Right lung (tissue), 10 donors: ENCODE measurements at places on chromosomes 12 and 14. TPM values are rescaled to one million over a fixed set of nuclear protein-coding genes. Genes with fewer than 3 reads are reported as not detected.
A peak's percentile ranks its signal among the peaks of the same experiment; 100 is the strongest.

The WNK1 gene
- polyA plus RNA-seq, result 93.5 TPM

The GCH1 gene
- polyA plus RNA-seq, result 5.6 TPM

The UBR7 gene
- polyA plus RNA-seq, result 27.7 TPM

The MAGOHB gene
- polyA plus RNA-seq, result 31.3 TPM

The VRK1 gene
- 27.6 TPM for polyA plus RNA-seq

The SIX1 gene
- polyA plus RNA-seq, result 0.81 TPM

The DNAI7 gene
- polyA plus RNA-seq, result 5.3 TPM

The KLRC3 gene
- 0.15 TPM for polyA plus RNA-seq

The TAS2R13 gene
- not detected for polyA plus RNA-seq

DNA sequence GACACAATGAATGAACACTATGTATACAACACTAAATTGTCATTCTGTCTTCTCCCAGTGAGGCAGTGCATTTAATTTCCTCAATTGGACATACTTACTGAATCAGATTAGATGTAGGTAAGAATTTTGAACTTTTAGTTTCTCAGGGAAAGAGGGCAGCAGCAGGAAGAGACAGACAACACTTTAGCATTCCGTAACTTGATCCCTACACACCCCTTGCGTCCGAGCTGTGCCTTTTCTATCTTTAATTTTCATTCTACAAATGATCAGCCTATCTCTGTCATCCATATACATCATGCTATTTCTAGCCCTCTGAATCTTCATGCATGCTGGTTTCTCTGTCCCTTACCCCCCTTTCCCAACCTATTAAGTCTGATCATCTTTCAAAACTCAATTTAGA lies 358.0 kb upstream of the RPL10L start:
- DNase-seq, result no peak

DNA sequence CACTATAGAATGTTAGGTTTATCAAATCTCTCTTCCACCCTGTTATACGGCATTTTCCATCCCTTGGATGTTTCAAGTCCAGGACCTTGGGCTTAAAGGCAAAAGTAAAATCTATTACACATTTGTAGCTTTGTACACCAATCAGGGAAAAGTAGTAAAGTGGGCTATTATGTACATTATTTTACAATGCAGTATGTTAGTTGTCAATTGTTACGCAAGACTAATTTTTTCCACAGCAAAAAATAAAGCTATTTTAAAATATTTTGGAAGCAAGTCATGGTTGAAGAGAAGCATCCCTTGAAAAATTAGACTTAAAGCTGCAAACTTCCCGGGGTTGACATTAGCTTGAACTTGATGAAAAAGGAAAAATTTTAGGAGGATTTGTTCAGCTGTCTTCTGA lies 476.2 kb downstream of the DIO2 start:
- DNase-seq, result no peak

- no peak for DNase-seq
Measured at GRCh38 chr12:126807312-126807865, 1459.6 kb upstream of the TMEM132C start.

GRCh38 chr14:94423453-94424056 lies 29.0 kb downstream of the SERPINA11 start:
- DNase-seq, result peak; percentile 31

GRCh38 chr12:119949145-119949544 lies 39.9 kb upstream of the BICDL1 start:
- DNase-seq, result no peak

- DNase-seq, result no peak
Measured at GRCh38 chr12:1213205-1213604, 222.2 kb downstream of the ERC1 start.

DNA sequence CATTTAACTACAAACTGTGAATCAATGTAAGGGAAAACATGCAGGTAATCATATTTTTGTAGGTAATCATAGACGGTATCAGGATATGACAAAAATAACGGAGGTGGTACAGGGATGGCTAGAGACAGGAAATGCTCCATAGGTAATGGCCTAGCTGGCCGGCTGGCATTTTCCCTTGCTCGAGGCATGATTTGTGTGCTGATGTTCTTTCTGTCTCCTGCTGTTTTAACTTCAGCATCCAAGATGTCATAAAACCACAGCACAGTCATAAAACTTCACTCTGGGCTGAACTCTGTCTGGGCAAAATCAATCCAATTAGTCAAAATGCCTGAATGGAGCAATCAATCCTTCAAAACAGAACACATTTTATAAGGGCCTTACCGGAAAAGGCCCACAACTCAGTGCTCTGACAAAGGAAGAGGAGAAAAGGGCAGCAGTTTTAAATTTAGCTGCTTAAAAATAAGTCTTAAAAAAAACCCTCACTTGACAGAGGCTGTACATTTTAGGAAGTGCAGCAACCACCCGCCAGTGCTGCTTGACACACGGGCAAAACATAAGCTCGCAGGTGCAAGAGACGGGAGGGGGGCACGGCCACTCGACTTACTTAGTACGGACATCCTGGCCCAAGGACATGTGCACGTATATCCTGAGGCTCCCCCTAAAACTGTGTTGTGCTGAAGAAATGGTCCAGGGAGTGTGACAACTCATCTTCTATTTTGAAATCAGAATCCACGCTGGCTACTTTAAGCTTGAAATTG lies 40.5 kb upstream of the GPR68 start:
- no peak for DNase-seq

DNA sequence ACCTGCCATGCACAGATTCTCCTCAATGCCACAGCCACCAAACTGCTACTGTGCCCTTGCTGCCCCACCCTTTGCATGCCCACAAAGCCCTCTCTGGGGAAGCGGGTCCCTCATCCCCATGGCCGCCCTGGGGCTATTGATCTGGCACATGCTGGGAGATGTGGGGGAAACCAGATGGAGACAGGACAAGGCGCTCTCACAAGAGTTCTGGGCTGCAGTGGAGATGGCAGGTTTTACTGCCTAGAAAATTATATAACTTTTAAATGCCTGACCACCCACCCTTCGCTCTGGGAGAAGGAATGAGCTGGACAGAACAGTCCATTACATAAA lies 10.6 kb upstream of the PIP4K2C start:
- no peak for DNase-seq

- no peak for DNase-seq
Measured at GRCh38 chr14:81033698-81034240, 78.3 kb downstream of the TSHR start.

GRCh38 chr12:69765515-69765914 lies 26.9 kb downstream of the RAB3IP start:
- DNase-seq, result no peak

GRCh38 chr12:6180268-6181051 lies 19.7 kb upstream of the CD9 start:
- DNase-seq, result no peak

DNA sequence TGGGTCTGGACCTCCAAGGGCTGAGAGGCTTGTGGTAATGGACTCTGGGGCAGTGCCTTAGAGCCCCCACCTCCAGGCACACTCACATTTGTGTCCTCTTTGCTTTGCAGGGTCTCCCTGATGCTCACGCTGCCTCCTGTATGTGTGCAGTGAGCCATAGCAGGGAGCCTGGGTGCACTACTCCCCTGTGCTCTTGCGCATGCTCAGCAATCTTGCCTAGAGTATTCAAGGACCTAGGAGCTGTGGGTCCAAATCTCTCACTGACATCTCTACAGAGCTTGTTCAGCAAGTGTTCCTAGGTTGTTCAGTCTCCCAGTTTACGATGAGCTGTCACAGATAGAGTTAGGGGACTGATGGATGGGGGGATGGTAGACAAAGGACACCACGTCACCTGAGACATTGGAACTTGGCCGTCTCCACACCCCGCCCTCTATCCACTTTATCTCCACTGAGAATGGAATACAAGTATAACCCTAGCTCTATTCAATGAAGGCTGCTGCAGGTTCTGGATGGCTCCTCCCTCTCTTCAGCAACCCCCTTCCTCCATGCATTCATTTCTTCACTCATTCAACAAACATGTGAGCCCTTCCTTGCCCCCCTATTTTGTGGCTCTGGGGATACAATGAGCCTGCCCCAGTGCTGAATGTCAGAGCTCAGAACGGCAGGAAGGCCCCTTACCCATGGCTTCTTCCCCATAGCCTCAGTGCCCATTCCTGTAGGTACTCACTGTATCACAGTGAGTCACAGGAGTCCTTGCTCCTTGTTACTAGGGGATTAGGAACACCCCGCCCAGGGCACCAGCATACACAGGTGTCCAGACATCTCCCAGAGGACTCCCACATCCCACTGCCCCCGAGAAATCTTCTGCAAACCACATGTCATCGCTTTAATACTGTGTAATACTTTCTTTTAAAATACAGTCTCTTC lies 31.2 kb downstream of the FIGNL2 start:
- no peak for DNase-seq

DNA sequence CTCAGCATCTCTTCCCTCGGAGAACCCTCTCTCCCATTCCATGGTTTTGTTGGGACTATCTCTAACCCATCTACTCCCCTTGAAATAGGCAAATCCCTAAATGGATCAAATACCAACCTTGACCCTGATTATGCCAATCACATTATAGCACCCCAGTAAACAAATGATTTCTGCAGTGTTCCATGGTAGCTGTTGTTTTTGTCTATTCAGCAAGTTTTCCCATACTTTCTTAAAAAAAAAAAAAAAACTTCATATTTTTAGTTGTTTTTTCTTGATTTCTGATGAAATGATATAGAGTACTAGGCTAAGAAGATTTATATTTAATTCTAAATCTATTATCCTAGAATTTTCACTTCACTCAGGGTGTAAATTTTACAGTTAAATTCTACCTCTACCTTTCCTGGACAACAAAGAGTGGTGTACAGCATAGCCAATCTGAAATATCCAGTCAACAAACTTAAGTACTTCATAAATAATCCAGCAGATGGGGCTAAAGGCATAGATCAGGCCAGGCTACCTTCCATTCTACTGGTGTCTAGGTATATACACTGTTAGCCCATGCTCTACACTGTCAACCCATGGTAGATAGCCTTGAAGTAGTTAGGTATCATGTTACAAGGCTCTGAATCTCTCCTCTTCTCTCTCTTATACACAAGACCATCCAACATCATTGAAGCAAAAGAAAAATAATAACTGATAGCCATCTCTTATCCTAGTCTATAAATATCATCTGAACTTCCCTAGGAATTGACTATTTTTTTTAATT lies 82.2 kb downstream of the PLEKHG7 start:
- no peak for DNase-seq

DNA sequence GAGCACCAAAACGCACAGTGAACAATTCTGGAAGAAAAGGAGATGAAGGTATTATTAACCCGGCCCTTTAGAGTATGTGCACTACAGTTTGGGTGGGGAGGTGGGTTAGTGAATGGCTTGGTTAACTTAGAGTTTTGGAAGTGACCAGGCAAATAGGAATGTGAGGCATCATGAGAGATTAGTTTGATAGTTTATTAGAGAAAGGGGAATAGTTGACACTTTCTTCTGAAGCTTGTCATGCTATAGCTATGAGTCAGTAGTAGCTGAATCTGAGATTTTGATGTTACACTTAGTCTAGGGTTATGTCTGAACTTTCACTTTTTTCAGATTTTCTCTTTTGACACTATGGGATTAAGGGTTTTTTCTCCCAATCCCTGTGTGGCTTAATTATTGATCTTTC lies 567.2 kb downstream of the SNAPC1 start:
- no peak for DNase-seq

GRCh38 chr12:112823582-112824149 lies 32.1 kb downstream of the RPH3A start:
- DNase-seq, result no peak

DNA sequence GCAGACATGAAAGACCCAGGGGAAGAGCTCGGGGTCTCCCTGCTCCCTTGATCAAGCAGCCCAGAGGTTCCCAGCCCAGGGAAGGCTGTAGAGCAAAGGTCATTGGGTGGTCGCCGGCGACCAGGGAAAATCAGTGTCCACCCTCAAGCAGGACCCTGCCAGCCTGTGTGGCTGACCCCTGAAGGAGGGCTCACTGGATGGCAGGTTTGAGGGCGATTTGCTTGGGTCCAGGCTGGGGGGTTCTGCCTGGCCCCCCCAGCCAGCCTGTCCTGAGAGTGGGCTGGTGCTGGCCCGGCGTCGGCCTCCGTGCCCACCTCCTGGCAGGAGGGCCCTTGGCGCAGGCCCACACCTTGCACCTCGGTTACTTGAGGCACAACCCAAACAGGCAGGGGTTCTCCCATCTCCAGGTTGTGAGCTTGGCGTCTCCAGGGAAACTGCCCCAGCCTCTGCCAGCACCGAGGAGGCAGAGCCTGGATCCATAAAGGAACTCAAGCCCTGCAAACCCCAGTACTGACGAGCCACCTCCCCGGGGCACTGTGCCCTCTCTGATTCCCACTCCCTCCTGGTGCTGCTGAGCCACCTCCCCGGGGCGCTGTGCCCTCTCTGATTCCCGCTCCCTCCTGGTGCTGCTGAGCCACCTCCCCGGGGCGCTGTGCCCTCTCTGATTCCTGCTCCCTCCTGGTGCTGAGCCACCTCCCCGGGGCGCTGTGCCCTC lies 329.0 kb upstream of the SFSWAP start:
- no peak for DNase-seq

DNA sequence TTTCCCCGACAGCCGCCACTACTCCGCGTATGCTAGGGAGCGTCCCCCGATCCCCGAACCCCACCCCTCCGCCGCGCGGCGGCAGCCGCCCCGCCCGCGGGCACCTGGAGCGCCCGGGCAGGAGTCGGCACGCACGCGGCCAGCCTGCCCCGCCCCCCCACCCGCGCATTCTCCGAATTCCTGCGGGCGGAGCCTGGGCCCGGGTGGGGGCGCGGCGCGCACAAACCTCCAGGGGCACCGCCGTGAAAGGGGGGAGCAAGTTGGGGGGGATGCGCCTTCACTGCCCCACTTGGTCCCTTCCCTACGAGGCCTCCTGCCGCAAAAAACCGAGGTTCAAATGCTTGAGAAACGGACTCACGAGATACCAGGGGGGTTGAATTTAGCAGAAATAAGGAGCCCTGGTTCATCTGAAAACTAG lies 1.7 kb downstream of the AJUBA start:
- no peak for DNase-seq

DNA sequence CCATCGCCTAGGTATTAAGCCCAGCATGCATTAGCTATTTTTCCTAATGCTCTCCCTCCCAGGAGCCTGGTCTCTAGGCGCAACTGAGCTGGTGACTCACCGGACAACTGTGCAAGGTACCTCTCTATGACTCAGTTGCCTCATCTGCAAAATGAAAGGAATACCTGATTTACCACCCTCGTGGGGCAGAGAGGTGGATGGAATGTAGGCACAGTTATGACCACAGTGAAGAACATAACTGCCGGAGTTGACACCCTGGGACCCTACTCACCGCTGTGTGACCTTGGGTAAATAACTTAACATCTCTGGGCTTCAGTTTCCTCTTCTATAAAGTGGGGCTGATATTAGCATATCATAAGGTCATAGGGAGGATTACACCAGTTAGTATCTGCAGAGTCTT lies 22.6 kb downstream of the BCL11B start:
- no peak for DNase-seq

GRCh38 chr12:11943919-11944700 lies 126.6 kb upstream of the BCL2L14 start:
- DNase-seq, result no peak

DNA sequence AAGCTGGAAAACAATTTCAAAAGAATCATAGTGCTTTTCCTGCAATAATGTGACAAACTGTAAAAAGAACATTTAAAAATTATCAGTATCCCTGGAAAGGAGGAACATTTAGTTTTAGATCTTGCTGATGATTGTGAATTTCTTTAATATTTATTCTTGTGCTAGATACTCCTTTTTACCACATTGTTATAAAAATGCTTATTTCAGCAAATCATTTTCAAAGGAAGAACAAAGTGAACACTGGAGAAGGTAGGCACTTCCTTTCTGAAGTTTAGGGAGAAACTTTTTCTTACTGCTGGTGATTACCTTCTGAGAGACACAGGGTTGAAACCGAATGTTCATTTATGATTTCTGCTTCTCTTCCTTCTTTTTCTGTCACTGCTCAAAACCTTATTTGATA lies 45.1 kb upstream of the C12orf75 start:
- DNase-seq, result no peak

GRCh38 chr12:114340231-114340630 lies 65.7 kb downstream of the TBX5 start:
- DNase-seq, result no peak
